ENCODE measurements at places on chromosomes 11 and 22. TPM values are rescaled to one million over a fixed set of nuclear protein-coding genes. Genes with fewer than 3 reads are reported as not detected.
A peak's percentile ranks its signal among the peaks of the same experiment; 100 is the strongest.

DNA sequence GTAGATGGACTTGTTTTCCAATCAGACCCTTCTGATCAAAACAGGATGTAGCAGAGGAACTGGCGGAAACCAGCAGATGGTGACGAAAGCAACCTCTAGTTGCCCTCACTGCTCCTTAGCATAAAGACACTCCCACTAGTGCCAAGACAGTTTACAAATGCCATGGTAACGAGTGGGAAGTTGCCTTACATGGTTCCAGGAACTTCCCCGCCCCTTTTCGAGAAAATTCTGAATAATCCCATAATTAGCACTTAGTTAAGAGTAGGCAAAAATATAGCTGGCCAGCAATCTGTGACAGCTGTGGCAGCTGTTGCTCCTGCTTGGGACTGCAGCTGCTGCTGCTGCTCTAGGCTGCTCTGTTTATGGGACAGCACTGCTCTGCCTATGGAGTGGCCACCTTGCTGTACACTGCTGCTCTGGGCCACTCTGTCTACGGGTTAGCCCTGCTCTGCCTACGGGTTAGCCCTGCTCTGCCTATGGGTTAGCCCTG, 33.4 kb upstream of the SORL1 start:
- no peak overlapping the region for H3K27ac ChIP-seq
- no peak overlapping the region for H3K4me3 ChIP-seq
- H3K27me3 ChIP-seq, result no peaks in the 10 kb centered on the region
- no peak for DNase-seq
- H3K36me3 ChIP-seq, result no peaks in the 10 kb centered on the region

DNA sequence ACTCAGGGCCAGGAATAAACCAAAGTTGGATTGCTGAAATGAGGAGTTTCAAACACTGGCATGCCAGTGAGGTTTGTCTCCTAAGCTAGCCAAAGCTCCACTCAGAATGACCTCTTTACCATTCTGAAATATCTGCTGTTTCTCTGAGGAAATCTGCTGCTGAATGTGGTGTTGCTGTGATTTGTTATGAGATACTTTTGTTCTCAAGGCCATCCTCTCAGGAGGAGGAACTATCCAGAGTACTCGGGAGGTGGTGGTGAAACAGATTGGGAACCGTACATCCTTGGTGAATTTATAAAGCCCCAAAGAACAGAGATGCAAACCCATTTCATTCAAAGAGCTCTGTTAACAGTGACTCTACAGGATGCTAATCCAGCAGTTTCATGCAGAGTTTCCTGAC, 50.5 kb downstream of the BDNF start:
- H3K36me3 ChIP-seq, result no peaks in the 10 kb centered on the region
- H3K27me3 ChIP-seq, result no peaks in the 10 kb centered on the region
- DNase-seq, result no peak
- no peak overlapping the region for H3K4me3 ChIP-seq
- no peaks in the 10 kb centered on the region for H3K4me1 ChIP-seq

DNA sequence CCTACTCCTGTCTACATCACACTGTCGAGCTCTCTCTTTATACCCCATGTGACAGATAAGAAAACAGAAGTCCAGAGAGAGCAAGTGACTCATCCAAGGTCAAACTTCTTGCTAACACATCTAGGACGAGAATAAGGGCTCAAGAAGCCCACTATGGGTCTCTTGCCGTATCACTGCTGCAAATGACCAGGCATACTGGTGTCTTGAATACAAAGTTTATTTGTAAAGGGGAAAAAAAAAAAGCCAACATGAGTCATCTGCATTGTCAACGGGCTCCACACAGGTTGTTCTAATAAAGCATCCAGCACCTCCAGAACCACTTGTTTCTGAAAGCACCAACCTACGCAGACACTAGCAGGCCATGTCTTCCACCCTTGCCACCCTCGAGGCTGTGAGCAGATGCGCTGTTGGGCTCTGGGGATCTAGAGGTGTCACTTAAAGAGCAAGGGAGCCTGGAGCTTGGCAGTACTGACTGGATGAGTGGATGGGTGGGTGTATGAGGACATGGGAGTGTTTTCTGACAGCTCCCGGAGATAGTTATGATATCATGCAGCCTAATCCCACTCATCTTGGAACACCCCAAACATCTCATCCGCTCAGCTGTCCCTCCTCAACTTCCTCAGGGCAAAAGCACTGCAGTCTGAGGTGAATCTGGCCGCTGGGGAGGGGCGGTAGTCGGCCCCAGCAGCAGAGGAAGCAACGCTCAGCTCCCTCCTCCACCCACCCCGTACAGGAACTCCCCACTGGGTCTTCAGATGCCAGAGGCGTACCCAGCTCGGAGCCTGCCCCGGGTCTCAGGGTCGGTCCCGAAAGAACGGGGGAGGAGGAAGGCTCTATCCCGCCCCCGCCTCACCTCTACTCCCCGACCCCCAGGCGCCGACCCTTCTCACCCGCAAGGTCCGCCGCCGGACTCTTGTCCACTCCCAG, 1.0 kb downstream of the SMCO4 start:
- peak overlapping the region; percentile 92 for H3K4me3 ChIP-seq
- H3K27ac ChIP-seq, result peak overlapping the region; percentile 28
- H3K36me3 ChIP-seq, result no peaks in the 10 kb centered on the region
- H3K27me3 ChIP-seq, result no peaks in the 10 kb centered on the region
- no peaks in the 10 kb centered on the region for H3K4me1 ChIP-seq

DNA sequence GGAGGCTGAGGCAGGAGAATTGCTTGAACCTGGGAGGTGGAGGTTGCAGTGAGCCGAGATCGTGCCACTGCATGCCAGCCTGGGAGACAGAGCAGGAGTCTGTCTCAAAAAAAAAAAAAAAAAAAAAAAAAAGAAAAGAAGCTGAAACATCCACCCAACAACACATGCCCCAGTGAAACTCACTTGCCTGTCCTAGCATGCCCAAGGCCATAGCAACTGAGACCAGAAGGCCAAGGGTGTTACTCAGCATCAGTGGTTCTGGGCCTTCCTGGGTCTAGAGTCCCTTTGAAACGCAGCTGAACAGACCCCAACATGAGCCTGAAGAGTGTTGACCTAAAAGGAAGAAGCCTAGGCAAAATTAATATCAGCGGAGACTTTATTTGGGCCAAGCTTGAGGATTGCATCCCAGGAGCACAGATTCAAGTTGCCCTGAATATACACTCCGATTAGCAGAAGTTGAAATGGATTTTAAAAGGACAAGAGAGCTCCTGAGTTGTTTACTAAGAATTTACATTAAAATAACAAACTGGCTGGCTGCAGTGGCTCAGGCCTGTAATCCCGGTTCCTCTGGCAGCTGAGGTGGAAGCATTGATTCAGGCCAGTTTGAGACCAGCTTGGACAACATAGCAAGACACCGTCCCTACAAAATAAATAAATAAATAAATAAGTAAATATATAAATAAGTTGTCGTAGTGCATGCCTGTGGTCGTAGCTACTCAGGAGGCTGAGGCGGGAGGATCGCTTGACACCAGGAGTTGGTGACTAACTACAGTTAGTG, 7.0 kb downstream of the PRDX5 start:
- no peak overlapping the region for H3K4me3 ChIP-seq
- no peaks in the 10 kb centered on the region for H3K27me3 ChIP-seq
- no peak for DNase-seq
- H3K4me1 ChIP-seq, result no peaks in the 10 kb centered on the region
- H3K36me3 ChIP-seq, result no peaks in the 10 kb centered on the region

DNA sequence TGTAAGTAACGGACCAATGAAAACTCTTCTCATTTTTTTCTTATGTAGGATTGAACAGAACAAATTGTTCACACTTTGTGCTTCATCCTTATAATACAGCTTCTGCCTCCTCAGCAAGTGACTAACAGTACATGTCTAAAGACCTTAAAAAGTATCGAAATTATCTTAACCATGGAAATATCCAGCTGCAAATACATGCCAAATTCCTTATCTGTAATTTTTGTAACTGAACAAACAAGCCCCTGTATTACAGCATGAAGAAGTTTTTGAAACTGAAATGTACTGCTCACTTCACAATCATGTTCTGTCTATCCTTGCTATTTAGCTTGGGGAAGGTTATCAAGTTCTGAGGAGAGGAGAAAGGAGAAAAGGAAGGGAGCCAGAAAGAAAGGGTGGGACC, 20.4 kb downstream of the WT1 start:
- H3K27ac ChIP-seq, result no peak overlapping the region
- H3K4me1 ChIP-seq, result no peaks in the 10 kb centered on the region
- no peaks in the 10 kb centered on the region for H3K27me3 ChIP-seq
- DNase-seq, result no peak

GRCh38 chr11:85955531-85955930, 100.3 kb downstream of the CCDC83 start:
- no peak overlapping the region for H3K4me3 ChIP-seq
- no peaks in the 10 kb centered on the region for H3K36me3 ChIP-seq
- H3K27me3 ChIP-seq, result no peaks in the 10 kb centered on the region
- DNase-seq, result no peak
- no peak overlapping the region for H3K27ac ChIP-seq
- H3K4me1 ChIP-seq, result no peaks in the 10 kb centered on the region

GRCh38 chr11:76380159-76380976, 564 bp downstream of the THAP12 start:
- DNase-seq, result peak; percentile 53
- no peaks in the 10 kb centered on the region for H3K4me1 ChIP-seq
- H3K27me3 ChIP-seq, result no peaks in the 10 kb centered on the region
- peak overlapping the region; percentile 71 for H3K4me3 ChIP-seq
- H3K36me3 ChIP-seq, result no peaks in the 10 kb centered on the region

- H3K27ac ChIP-seq, result no peak overlapping the region
- no peaks in the 10 kb centered on the region for H3K27me3 ChIP-seq
- DNase-seq, result no peak
- H3K4me1 ChIP-seq, result no peaks in the 10 kb centered on the region
- no peak overlapping the region for H3K4me3 ChIP-seq
- no peaks in the 10 kb centered on the region for H3K36me3 ChIP-seq
Measured at GRCh38 chr11:47918370-47918690, 62.0 kb upstream of the PTPRJ start.

- no peak overlapping the region for H3K27ac ChIP-seq
- no peaks in the 10 kb centered on the region for H3K27me3 ChIP-seq
- no peak overlapping the region for H3K4me3 ChIP-seq
- no peaks in the 10 kb centered on the region for H3K4me1 ChIP-seq
- no peak for DNase-seq
- H3K36me3 ChIP-seq, result no peaks in the 10 kb centered on the region
Measured at GRCh38 chr11:47332791-47333525, 19.5 kb downstream of the MYBPC3 start.

- H3K36me3 ChIP-seq, result no peaks in the 10 kb centered on the region
- H3K4me1 ChIP-seq, result no peaks in the 10 kb centered on the region
- H3K27me3 ChIP-seq, result no peaks in the 10 kb centered on the region
- H3K4me3 ChIP-seq, result no peak overlapping the region
Measured at GRCh38 chr11:109604481-109605400, 182.8 kb downstream of the C11orf87 start.

DNA sequence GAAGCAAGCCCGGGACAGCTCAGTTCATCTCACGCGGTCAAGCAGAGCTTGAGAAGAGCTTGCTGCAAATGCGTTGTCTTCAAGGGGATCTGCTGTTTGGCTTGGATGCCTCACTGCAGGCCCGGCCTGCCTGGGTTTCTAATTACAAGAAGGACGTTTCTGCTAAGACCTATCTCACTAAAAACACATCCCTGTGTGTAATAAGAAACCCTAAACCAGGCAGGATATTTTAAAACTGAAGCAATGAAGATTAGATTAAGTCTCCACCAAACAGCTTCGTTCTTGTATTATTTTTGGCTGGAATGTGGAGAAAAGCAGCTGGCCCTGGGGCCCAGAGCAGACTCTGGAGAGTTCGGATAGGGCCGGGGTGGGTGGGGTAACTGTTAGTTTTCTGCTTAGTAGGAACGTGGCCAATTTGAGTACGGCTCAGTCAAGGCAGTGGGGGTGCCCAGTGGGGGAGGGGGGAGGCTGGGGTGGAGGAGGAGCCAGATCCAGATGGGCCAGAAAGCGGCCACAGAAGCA, 6.0 kb downstream of the PKNOX2 start:
- H3K4me3 ChIP-seq, result no peak overlapping the region
- DNase-seq, result peak; percentile 83
- H3K4me1 ChIP-seq, result no peaks in the 10 kb centered on the region
- H3K27ac ChIP-seq, result peak overlapping the region; percentile 66
- H3K27me3 ChIP-seq, result no peaks in the 10 kb centered on the region

- no peak overlapping the region for H3K27ac ChIP-seq
- no peaks in the 10 kb centered on the region for H3K4me1 ChIP-seq
- DNase-seq, result peak; percentile 38
- no peaks in the 10 kb centered on the region for H3K36me3 ChIP-seq
- no peaks in the 10 kb centered on the region for H3K27me3 ChIP-seq
- H3K4me3 ChIP-seq, result no peak overlapping the region
Measured at GRCh38 chr11:8375932-8376331, 112.3 kb upstream of the LMO1 start.

GRCh38 chr11:66080055-66080817, 10.2 kb downstream of the PACS1 start:
- H3K27ac ChIP-seq, result peak overlapping the region; percentile 55
- peak; percentile 76 for DNase-seq
- peaks cover 7% of the 10 kb centered on the region for H3K4me1 ChIP-seq
- no peaks in the 10 kb centered on the region for H3K36me3 ChIP-seq
- no peaks in the 10 kb centered on the region for H3K27me3 ChIP-seq
- H3K4me3 ChIP-seq, result no peak overlapping the region

GRCh38 chr11:88042238-88042637, 133.0 kb downstream of the RAB38 start:
- no peaks in the 10 kb centered on the region for H3K4me1 ChIP-seq
- H3K27ac ChIP-seq, result no peak overlapping the region
- peaks cover 1% of the 10 kb centered on the region for H3K27me3 ChIP-seq
- DNase-seq, result no peak

- no peak for DNase-seq
- no peaks in the 10 kb centered on the region for H3K27me3 ChIP-seq
- no peaks in the 10 kb centered on the region for H3K4me1 ChIP-seq
- no peaks in the 10 kb centered on the region for H3K36me3 ChIP-seq
- no peak overlapping the region for H3K27ac ChIP-seq
Measured at GRCh38 chr11:15775015-15775541, 581.3 kb downstream of the SOX6 start.

GRCh38 chr11:36540998-36541397, 26.8 kb upstream of the RAG1 start:
- H3K27ac ChIP-seq, result no peak overlapping the region
- no peaks in the 10 kb centered on the region for H3K36me3 ChIP-seq
- H3K4me1 ChIP-seq, result no peaks in the 10 kb centered on the region
- H3K27me3 ChIP-seq, result no peaks in the 10 kb centered on the region
- H3K4me3 ChIP-seq, result no peak overlapping the region
- no peak for DNase-seq

- no peak overlapping the region for H3K27ac ChIP-seq
- H3K4me1 ChIP-seq, result no peaks in the 10 kb centered on the region
- no peak overlapping the region for H3K4me3 ChIP-seq
Measured at GRCh38 chr22:50606165-50606945, 5.8 kb downstream of the MAPK8IP2 start.

Gene IGLL1
- total RNA-seq, result not detected

Gene MPZL3
- total RNA-seq, result 2.7 TPM

Gene VSIG10L2
- not detected for total RNA-seq

Gene DERL3
- total RNA-seq, result 3.9 TPM

Gene ZNRF3
- total RNA-seq, result 7.2 TPM

Gene POU2F3
- not detected for total RNA-seq

Gene APOL5
- total RNA-seq, result not detected

Gene SLC6A5
- total RNA-seq, result not detected
